Activated CD4-positive, alpha-beta T cell treated with anti-CD3 and anti-CD28 coated beads for 24 hours (primary cell): ENCODE measurements at places on chromosomes 1 and 21.

GRCh38 chr1:233245191-233245765 is 50.2 kb downstream of the PCNX2 start:
- no peak for DNase-seq

DNA sequence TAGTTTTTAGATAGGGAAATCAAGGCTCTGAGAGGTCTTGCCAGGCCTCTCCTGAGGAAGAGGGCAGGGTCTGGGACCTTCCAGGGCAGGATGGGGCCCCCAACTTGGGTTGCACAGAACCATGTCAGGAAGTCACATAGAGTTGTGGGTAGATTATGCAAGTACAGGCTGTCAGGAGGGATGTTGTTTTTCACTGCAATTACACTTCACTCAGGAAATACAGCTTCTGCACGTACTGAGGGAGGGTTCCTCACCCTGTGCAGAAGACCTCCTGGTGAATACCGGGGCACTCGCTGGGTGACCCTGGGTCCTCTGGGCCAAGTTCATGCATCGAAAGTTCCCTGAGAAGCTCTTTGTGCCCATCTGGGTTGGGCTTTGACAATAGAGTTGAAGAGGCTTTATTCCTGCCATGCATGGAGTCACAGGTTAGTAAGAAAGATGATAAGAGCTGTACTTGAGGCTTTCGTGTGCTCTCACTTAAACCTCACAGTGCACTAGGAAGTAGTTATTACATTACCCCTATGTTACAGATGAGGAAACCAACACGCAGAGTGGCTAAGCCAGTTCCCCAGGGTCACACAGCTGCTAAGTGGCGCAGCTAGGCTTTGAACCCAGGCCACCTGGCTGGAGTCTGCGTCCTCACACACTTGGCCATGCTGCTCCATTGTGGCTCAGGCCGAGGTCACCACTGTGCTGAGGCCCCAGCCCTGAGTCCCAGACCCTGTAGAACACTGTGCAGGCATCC is 16.2 kb upstream of the TNFRSF1B start:
- DNase-seq: no peak

DNA sequence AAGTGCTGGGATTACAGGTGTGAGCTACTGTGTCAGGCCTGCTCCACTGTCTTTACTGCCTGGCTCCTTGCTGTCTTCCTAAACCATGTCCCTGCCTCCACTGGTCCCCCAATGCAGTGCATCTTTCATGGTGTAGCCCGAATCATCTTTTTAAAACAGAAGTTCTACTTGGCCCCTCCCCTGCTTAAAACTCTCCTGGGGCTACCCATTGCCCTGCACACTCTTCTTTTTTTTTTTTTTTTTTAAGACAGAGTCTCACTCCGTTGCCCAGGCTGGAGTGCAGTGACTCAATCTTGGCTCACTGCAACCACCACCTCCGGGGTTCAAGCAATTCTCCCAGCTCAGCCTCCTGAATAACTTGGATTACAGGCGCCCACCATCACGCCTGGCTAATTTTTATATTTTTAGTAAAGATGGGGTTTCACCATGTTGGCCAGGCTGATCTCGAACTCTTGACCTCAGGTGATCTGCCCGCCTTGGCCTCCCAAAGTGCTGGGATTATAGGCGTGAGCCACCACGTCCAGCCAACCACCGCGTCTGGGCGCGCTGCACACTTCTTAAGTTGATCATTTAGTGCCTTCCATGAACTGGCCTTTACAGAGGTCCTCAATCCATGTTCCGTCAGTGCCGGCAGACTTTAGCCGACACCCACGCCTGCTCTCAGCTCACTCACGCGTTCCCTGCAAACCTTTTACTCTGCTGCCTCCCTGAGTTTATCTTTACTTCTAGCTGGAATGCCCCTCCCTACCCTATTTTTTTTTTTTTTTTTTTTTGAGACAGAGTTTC is 2.4 kb downstream of the FCN3 start:
- DNase-seq: no peak

DNA sequence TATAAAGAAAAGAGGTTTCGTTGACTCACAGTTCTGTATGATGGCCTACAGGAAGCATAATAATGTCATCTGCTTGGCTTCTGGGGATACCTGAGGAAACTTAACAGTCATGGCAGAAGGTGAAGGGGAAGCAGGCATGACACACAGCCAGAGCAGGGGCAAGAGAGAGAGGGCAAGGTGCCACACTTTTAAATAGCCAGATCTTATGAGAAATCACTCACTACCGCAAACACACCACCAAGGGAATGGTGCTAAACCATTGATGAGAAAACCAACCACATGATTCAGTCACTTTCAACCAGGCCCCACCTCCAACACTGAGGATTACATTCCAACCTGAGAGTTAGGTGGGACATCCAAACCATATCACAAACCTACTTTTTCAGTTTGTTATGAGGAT is 245.9 kb upstream of the SGIP1 start:
- no peak for DNase-seq

GRCh38 chr1:235329139-235329902 is 951 bp downstream of the GGPS1 start:
- no peak for DNase-seq

GRCh38 chr1:1941211-1941841 is 22.2 kb upstream of the TMEM52 start:
- DNase-seq: no peak

DNA sequence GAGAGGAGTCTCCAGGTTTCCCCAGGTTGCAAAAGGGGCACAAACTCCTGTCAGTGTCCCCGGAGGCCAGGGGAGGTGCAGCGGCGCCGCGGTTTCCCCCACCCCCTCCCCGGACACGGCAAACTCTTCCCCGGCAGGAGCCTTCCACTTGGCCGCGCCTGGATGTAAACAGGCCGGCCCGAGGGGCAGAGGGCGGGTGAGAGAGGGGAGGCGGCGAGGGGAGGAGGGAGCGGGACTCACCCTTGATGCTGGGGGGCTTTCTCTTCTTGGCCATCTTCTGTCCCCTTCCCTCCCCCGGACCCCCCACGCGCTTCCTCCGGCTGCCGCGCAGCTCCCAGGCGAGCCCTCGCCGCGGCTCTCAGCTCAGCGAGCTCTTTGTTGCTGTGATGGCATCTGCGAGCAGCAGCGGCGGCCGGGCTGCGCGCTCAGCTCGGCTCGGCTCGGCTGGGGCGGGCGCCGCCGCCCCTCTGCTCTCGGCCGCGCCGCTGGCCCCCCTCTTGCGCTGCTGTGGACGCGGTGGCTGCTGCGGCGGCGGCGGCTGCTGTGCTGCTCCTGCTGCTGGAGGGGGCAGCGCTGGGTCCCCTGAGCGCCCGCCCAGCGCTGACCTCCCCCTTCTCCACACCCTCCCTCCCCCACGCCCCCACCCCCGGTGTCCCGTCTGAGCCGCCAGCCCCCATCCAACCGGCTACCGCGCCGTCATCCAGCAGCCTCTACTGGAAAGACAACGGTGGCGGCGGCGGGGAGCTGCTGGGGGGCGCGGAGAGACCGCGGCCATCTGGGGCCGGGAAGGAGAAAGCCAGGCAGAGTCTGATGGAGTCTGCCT is 4.9 kb upstream of the SLC44A5 start:
- DNase-seq: no peak

DNA sequence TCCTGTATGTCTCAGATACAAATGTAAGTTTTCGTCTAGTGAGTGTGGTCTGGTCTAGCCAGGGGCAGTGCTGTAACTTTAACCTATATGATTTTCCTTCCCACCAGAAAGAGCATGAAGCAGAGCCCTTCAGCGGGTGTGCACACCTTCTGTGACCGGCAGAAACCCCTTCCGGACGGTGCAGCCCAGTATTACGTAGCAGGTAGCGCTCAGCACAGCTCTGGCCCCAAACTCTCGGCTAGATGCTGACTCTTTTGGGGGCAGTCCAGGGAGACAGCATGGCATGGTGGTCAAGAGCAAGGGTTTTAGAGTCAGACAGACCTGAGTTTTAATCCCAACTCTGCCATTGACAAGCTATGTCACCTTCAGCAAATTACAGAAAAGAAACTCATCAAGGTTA is 28.0 kb upstream of the TMEM222 start:
- no peak for DNase-seq

DNA sequence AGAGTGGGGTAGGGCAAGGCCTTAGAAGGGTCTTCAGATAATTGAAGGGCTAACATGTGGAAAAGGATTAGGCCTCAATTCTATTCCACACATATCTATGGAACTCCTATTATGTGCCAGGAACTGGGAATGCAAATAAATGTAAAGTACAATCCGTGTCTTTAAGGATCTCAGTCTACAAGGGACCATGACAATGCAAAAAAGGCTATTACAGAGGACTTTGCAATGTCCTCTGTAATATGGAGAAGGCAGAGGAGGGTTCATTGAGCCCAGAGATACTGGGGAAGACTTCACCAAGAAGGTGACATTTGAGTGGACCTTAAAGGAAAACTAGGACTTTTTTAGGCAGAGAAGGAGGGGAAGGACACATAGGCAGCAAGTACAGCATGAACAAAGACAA is 4.5 kb upstream of the SCMH1 start:
- DNase-seq: no peak

- no peak for DNase-seq
These were observed 31.2 kb upstream of the TSPEAR start for GRCh38 chr21:44742418-44743153.

DNA sequence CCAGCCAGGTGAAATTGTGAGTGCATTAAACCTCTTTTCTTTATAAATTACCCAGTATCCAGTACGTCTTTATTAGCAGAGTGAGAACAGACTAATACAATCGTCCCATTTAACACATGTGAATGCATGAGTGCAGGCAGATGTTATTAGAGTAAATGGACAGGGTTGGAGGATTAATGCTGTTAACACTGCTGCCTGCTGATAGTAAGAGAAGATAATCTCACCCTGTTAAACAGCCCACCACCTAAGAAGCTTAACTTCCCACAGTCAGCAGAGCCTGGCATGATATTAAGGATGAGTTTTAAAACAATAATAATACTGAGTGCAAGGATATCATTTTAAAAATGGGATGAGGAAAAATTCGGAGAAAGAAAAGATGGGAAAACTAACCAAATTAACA is 181.4 kb upstream of the LHX8 start:
- no peak for DNase-seq

GRCh38 chr1:218066332-218066731 is 218.8 kb upstream of the RRP15 start:
- no peak for DNase-seq

DNA sequence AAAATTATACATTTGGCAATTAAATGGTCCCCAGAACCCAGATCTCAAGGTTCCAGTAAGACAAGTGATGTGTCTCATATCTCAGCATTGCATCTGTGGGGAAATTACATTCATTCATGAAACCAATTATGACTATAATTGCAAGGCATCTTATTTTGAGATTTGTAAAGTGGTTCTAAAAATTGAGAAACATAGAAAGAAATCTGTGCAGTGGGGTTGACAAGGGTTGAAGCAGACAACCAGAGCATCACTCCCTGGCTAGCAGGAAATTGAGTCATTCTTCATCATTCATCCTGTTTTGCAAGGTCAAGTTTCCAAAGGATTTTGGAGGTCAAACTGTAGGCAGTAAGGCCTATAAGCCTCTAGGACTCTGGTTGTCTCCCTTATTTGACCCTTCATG is 25.1 kb upstream of the MROH9 start:
- DNase-seq: no peak

DNA sequence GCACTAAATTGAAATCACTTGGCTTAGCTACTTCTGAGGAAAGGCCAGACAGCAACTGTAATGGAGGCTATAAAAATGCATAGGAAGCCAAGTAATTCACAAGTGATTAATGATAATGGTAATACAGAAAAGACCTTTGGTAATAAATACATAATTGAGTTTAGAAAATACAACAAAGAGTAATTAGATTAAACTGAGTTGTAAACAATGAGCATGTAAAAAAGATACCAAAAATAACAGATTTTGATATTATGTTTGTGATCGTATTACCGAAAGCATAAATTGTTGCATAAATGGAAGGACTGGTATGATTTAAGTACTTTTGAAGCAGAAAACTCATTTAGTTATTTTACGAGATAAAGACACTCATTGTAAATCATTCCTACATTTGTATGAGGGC is 556.7 kb upstream of the TMPRSS15 start:
- DNase-seq: no peak

DNA sequence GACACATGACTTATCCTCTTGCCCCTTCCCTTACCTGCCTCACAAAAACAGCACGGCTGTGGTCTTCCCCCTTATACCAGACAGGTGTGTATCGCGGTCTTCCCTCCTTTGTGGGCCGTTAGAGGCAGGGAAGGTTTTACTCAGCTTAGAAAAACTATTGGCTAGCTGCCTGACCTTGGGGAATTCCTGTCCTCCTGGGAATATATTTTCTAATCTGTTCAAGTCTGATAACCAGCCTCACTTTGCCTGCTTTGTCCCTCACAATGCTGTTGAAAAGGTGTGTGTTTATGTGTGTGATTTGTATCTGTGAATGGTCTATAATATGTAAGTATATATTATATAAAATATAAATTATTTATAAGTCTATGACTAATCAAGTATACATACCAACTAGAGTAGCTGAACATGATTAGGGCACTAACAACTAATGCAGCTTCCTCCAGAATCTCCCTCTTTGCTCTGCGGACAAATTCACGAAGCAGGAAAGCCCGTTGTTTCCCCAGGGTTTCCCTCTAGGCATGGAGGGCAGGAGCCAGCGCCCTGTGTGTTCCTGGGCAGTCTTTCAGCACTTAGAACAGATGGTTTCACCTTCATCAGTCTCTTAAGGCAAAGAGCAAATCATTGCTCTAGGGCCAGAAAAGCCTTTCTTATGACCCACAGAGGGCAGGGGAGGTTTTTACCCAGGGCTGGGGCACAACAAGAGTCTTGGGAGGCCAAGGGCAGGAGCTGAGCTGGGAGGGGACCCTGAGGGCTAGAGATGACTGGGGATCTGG is 25.6 kb downstream of the SLC26A9 start:
- no peak for DNase-seq

- DNase-seq: no peak
These were observed 856 bp downstream of the LHX9 start for GRCh38 chr1:197917805-197918651.

GRCh38 chr1:34262023-34262853 is 85.5 kb downstream of the C1orf94 start:
- no peak for DNase-seq

GRCh38 chr1:200945111-200945510 is 50.4 kb downstream of the INAVA start:
- DNase-seq: no peak

DNA sequence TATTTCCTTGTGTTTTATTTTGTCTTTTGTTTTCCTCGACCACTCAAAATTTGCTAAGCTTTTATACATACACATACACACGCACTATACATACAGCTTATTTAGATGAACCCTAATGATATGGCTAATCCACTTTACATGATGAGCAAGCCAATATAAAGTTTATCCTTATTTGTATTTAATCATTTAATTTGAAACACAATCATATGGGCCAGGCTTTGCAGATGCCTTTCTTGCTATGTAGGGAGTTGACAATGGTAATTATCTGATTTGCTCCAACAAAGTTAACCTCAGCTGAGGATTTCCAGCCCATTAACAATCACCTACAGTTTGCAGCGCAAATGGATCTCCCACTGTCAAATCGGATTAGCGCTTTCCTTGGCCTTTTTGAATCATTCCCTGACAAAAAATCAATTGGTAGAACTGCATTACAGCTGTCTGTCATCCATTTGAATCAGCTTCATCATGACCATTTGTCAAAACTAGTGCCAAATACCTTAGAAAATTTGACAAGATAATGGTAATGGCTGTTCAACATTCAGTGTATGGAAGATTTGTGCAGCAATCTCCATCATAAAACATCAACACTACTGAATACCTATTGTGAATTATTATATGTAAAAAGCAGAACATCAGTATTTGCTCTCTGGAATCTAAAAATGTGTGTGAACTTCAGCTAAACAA is 352.6 kb downstream of the MRPL39 start:
- DNase-seq: no peak
